ENCODE measurements at places on chromosomes 4 and X.

- DNase-seq = peak; percentile 84
These were observed 621.6 kb downstream of the PCDH7 start for GRCh38 chr4:31341601-31342359.

DNA sequence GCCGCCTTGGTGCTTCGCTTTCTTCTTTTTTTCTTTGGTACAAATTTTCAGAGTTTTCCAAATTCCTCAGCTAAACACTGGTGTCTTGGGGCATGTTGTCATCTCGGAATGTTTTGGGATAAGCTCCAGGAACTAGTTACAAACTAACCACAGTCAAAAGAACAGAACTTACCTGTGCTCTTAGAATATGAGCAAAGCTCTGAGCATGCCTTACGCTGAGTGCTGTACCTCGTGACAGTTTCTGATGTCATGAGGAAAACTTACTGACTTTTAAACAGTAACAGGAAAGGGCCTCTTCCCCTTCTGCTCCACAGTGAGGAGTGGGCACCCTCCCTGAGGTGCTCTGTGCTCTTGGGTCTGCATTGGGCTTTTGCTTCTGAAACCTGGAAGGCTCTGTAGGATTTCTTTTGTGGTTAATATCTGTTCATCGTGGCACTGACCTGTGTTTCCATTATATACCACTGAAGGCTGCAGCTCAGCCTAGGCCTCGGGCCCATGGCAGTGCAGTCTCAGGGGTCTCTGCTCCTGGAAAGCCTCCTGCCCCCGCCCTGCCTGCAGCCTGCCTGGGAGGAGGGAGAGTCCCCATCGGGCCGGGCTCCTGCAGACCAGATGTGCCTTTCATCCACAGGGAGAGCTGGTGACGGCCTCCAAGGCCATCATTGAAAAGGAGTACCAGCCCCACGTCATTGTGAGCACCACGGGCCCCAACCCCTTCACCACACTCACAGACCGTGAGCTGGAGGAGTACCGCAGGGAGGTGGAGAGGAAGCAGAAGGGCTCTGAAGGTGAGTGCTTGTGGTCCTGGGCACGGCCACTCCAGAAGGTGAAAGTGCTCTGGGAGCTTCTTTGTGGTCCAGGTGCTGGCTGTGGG, 48.7 kb downstream of the NOP14 start:
- no peak for DNase-seq

GRCh38 chr4:38045289-38045988, 85.2 kb downstream of the PTTG2 start:
- DNase-seq = no peak

DNA sequence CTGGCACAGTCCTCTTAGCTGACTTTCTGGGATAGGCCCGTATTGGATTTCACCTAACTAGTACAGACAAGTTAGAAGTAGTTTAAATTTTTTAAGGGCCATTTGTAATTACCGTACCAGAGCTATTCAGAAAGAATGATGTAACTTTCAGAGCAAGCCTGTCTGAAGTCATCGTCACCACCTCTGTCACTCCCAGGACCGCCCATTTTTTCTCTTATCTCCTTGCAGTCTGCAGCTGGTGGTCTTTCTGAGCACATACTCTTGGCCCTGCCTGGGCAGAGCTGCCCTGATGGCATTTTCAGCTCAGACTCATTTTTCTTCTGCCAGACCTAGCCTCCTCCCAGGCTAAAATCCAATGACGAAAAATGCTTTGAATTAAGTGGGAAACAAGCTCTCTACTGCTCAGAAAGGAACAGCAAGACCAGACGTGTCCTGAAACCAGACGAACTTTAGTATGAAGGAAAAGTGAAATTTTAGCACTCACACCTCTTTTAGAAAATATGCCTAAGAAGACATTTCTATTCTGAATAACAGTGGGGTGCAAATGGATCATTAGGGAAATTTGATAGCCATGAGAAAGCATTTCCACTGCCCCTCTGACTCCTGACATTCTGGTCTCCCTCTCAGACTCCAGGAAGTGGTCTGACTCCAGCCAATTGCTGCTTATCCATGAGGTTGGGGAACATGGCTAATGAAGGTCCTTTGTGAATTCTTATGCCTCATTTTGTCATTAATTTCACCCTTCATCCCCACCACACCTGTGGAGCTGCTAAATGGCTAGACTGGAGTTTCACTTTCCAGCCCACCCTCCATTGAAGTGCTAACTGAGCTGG, 162.4 kb upstream of the GYPA start:
- DNase-seq = no peak

DNA sequence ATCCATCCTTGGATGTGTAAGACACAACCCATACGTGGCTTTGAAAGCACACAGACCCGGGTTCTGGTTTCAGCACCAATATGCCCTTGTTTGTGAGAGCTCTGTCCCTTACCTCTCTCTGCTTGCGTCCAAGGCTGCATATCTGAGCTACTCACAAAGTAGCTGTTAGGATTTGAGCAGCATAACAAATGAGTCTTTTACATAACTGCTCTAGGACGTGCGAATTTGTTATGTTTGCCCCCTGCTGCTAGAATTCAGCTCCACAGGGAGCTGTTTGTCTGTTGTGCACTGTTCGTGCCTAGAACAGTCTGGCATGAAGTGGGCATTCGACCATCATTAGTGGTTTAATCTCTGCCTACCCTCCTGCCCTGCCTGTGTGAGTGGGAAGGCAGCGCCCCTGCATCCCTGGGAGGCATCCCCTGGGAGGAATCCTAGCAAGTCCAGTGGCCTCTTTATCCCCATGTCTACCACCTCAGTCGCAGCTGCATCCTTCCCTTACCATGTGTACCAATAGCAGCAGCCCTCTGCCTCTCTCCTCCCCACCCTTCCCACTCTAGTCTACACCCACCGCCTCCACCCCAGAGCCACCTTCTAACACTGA, 42.1 kb downstream of the SLC2A9 start:
- DNase-seq = no peak

DNA sequence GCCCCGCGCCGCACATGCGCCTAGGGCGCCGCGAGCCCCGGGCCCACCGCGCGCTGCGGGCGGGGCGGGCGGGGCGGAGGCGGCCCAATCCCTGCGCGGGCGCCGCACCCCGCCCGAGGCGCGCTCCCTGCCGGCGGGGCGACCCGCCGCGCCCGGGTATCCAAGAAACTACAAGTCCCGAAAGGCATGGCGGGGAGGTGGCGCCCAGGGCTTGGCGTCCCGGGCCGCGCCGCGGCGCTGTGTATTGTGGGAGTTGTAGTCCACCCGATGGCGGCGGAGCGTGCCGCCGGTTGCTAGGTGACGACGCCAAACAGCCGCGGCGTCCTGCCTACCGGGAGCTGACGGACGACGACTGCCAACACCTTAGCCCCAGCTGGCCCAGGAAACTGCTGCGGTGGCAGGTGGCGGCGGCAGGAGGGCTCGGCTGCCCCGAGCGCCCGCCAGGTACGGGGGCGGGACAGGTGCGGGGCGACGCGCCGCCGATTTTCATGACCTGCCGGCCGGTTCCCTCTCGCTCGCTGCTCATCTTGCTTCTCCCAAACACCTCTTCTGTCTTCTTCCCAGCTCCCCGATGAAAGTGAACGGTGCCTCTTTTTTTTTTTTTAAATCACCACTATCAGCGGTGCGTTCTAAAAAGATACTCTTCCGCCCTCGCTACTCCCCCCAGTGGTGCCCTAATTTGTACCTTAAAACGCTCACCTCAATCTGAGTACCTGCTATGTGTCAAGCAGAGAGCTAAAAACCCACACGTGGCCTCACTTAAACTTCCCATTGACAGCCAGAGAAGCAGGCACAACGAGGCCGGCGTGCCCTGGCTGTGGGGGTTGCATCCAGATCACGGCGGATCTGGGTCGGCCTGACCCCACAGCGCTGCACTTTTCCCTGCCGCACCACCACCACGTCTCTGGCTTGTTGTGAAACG, at the start of gene CFAP99:
Gene CFAP99, plus strand, starts transcription at position 306 of the 922 bp plus-strand sequence.
- DNase-seq = peak; percentile 97

Data from T47D (cell line).